Fibroblast of lung (primary cell): ENCODE measurements at places on chromosomes 2 and 18. TPM values are rescaled to one million over a fixed set of nuclear protein-coding genes. Genes with fewer than 3 reads are reported as not detected.

Gene FRZB
- total RNA-seq, result 2.0 and 5.6 TPM in 2 replicates

Gene ZFAND2B
- total RNA-seq, result 29.3 and 40.0 TPM in 2 replicates

DNA sequence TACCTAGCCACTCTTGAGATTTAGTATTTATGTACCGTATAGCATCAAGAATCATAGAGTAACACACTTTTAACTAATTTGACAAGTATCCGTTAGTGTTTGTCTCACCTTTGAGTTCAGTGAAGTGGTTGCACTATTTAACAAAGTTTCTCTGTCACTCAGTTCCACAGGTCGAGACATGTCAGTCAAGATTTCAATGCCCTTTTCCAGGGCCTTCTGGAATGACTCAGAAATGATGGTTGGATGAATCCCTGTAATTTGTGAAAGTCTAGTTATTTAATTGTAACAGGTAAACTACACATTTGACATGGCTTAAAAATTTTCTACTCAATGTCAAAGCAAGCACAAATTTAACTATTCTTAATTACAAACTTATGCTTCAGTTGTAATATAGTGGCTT lies 9.7 kb downstream of the CCT4 start:
- no peaks in the 10 kb centered on the region for H3K4me1 ChIP-seq
- H3K27me3 ChIP-seq, result no peaks in the 10 kb centered on the region
- no peak overlapping the region for H3K27ac ChIP-seq
- no peak overlapping the region for H3K4me3 ChIP-seq
- H3K36me3 ChIP-seq, result peaks cover 9% of the 10 kb centered on the region
- no peak for DNase-seq

- no peaks in the 10 kb centered on the region for H3K4me1 ChIP-seq
- H3K27ac ChIP-seq, result no peak overlapping the region
- no peak overlapping the region for H3K4me3 ChIP-seq
- H3K36me3 ChIP-seq, result no peaks in the 10 kb centered on the region
- no peaks in the 10 kb centered on the region for H3K27me3 ChIP-seq
Measured at GRCh38 chr18:75170022-75170789, 38.7 kb downstream of the PTGR3 start.

DNA sequence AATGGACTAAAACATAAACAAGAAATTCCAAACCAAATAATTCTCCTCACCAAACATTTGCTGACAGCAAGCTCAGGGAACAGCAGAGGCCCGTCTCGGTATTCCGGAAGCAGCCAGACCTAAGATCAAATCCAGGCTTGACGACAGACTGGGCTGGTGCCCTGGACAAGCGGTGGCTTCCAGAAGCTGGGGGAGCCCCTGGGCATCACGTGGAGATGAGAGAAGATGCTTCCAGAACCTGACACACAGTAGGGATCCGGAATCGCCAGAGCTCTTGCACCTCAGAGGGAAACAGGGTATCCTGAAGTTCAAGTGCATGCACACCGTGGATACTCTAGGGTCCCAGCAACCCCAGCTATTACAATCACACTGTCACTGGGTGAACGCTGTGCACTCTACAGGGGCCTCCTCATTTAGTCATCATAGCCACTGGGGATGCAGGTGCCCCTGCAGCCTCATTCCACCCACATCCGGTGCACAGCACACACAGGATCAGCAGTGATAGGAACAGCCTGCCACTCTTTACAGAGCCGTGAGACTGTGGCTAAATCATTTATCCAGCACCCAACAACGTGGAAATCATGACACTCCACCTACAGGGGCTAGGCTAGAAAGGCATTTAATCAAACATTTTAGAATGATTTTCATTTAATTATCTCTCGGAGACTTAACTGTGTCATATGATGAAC lies 102.6 kb downstream of the HDAC4 start:
- H3K4me3 ChIP-seq, result no peak overlapping the region
- DNase-seq, result no peak
- no peaks in the 10 kb centered on the region for H3K4me1 ChIP-seq
- H3K36me3 ChIP-seq, result no peaks in the 10 kb centered on the region
- H3K27ac ChIP-seq, result no peak overlapping the region

GRCh38 chr2:33197198-33197938 lies 250.6 kb downstream of the LTBP1 start:
- H3K36me3 ChIP-seq, result peaks cover 5% of the 10 kb centered on the region
- DNase-seq, result no peak
- H3K27me3 ChIP-seq, result no peaks in the 10 kb centered on the region

GRCh38 chr2:189337656-189338055 lies 103.6 kb upstream of the WDR75 start:
- peaks cover 4% of the 10 kb centered on the region for H3K4me1 ChIP-seq
- DNase-seq, result peak; percentile 95
- H3K4me3 ChIP-seq, result no peak overlapping the region
- H3K27ac ChIP-seq, result no peak overlapping the region
- no peaks in the 10 kb centered on the region for H3K36me3 ChIP-seq

GRCh38 chr2:54671875-54672589 lies 51.4 kb upstream of the EML6 start:
- H3K4me1 ChIP-seq, result peaks cover 25% of the 10 kb centered on the region
- H3K27ac ChIP-seq, result no peak overlapping the region
- peaks cover 13% of the 10 kb centered on the region for H3K36me3 ChIP-seq
- no peaks in the 10 kb centered on the region for H3K27me3 ChIP-seq

DNA sequence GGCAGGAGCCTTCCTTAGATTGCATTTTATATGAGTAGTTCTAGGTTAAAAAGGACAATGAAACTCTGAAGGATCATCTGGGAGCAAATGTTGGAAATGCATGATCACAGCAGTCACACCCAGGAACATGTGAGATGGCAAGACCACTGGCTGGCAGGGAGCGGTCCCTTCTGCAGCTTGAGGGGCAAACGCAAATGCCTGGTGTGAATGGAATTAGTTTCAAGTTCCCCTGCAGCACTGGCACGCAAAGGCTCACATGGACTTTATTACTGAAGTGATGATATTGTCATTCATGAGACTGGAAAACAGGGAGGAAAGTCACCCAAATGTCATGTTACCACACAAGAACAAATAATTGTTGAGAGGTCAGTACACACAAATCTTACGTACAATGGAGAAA lies 223.3 kb downstream of the FBXO15 start:
- no peak for DNase-seq
- no peaks in the 10 kb centered on the region for H3K27me3 ChIP-seq
- no peaks in the 10 kb centered on the region for H3K4me1 ChIP-seq
- no peak overlapping the region for H3K27ac ChIP-seq
- H3K4me3 ChIP-seq, result no peak overlapping the region

DNA sequence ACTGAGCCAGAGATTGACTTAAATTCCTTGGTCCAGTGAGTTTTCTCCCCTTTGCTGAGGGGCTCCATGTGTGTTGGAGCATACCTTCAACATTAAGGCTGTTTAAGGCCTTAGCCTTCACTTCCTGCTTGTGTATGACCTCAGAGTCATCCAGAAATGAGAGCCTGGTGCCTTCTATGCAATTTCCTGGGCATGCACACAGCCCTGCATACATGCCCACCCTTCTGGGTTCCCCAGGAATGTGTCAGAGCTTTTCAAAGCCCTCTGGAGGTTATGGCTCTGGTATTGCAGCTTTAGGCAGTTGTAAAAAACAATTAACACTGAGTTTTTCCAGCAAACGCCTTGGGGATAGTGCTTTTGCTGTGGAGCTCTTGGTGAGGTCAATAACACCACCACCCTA lies 16.7 kb downstream of the IL1R1 start:
- H3K27me3 ChIP-seq, result no peaks in the 10 kb centered on the region
- no peak overlapping the region for H3K27ac ChIP-seq
- H3K36me3 ChIP-seq, result peaks cover 18% of the 10 kb centered on the region

- H3K36me3 ChIP-seq, result no peaks in the 10 kb centered on the region
- no peaks in the 10 kb centered on the region for H3K27me3 ChIP-seq
- no peak overlapping the region for H3K27ac ChIP-seq
Measured at GRCh38 chr2:12424219-12424618, 292.5 kb upstream of the TRIB2 start.

- no peaks in the 10 kb centered on the region for H3K36me3 ChIP-seq
- H3K4me1 ChIP-seq, result peaks cover 15% of the 10 kb centered on the region
- H3K4me3 ChIP-seq, result peak overlapping the region; percentile 18
- H3K27me3 ChIP-seq, result no peaks in the 10 kb centered on the region
Measured at GRCh38 chr2:200786826-200787225, 24.9 kb upstream of the BZW1 start.
